ENCODE measurements at places on chromosomes 3 and 15.

DNA sequence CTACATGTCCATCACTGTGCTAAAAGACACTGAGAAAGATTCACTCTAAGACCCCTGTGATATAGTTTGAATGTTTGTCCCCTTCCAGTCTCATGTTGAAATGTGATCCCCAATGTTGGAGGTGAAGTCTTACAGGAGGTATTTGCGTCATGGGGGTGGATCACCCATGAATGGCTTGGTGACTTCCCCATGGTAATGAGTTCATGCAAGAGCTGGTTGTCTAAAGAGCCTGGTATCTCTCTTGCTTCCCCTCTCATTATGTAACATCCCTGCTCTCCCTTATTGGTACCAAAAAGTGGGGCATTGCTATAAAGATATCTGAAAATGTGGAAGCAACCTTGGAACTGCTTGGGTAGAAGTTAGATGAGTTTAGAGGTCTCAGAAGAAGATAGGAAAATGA is 32.2 kb upstream of the FAM174B start:
- DNase-seq = no peak

DNA sequence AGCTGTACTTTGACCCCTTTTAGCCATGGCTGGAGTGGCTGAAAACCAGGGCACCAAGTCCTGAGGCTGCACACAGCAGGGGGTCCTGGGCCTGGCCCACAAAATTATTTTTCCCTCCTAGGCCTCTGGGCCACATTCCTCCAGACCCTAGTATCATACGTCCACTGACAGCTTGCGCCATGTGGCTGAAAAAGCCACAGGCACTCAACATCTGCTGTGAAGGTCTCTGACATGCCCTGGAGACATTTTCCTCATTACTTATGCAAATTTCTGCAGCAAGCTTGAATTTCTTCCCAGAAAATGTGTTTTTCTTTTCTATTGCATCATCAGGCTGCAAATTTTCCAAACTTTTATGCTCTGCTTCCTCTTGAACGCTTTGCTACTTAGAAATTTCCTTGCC is 239.0 kb downstream of the SQOR start:
- DNase-seq = no peak

DNA sequence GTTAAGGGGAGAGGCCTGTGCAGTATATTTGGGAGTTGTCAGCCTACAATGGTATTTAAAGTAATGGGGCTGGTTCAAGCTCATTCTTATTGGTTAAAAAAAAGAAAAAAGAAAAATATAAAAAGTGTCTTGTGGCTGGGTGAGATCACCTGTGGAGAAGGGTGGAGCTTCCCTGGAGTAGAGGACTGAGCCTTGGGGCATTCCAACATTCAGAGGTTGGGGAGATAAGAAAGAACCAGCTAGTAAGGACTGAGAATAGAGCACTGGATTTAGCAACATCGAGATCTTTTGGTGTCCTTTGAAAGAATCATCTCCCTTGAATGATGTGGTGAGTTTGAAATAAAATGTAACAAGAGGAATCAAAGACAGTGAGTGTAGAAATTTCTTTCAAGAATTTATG is 5.2 kb downstream of the SLC49A4 start:
- no peak for DNase-seq

GRCh38 chr15:45862034-45862433 is 227.2 kb downstream of the SQOR start:
- DNase-seq = no peak

DNA sequence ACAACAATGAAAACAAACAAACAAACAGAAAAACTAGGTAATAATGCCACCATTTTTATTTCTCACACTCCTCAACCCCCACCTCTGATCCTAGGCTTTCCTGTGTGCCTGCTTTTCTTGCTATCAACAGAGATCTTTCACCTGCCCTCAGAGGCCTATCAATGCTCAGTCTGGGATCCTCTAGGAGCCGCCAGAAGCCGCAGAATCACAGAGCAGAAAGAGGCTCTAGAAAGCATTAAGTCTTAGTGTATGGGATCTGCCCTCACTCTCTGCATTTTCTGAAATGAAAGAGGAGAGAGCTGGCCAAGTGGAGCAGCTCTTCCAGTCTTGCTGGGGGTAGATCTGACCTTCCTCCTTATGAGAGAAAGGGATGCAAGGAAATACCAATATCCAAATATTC is 306.8 kb downstream of the TUSC7 start:
- DNase-seq = no peak

- DNase-seq = no peak
Measured at GRCh38 chr3:73451301-73451944, 173.3 kb downstream of the PDZRN3 start.

DNA sequence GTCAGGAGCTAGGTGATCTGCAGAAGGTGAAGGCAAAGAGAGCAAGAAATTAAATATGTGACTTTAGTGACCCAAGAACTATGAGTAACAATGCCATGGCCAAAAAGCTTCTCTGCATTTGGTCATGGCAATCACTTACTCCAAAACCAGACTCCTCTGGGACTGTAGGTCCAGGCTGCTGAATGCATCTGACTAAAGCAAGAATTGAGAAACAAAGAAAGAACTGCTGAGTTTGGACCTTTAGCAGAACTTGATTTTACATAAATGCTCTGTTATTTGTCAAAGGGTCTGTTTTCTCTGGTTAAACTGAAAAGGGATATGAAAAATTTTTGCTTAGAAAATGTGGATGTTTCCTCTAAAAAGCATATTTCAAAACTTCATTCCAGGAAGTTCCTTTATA is 1102.2 kb downstream of the IGSF11 start:
- DNase-seq = no peak

DNA sequence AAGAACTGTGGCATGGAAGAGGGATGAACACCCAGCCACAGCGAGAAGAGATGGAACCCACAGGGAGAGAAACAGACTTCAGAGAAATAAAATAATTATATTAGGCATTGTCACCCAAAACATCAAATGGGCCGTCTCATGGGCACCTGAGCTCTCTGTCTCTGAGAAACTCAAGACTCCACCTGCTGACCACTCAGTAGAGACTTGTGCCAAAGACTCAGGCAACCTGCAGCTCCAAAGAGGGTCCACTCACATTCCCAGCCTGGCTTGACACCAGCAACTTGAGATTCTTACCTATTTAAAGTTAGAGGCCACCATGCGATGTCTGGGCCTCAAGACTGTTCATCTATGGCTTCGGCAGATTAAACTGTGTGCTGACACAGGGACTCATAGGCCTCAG is 12.0 kb downstream of the SEMA5B start:
- no peak for DNase-seq

DNA sequence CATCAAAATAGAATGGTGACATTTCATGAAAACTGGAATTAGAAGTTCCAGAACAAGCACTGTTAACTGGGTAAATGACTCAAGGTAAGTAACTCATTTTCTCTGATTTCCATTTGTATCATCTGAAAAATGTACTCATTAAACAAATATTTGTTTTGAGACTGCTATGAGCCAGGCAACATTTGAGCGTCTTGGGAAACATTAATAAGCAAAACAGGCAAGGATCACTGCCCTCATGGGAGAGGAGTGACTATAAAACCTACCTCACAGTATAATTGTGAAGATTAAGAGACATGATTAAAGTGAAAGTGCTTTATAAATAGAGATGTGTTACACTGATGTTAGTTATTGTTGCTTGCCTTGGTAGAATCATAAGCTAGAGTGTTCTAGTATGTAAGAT is 711.8 kb upstream of the UBE2E2 start:
- no peak for DNase-seq

- DNase-seq = no peak
Measured at GRCh38 chr3:122577409-122578031, at the start of gene PARP15. PARP15 (plus strand) TSS chr3:122577650; CDS start chr3:122577668, 18 bp downstream.

DNA sequence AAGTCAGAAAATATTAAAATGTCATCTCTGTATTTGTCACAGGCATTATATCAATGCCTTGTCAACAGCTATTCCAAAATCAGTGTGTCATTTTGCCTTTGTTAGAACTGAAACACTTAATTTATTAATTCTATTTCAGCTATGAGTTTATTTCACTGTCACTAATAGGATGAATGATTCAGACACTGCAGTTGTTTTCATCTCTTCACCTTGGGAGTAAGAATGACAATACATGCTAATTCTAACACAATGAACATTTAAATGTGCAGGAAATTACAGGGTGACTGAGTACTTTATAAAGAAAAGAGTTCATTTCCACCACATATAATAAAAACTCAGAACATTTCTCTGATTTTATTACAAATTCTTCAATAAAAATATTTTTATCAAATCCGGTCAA is 109.7 kb downstream of the P2RY1 start:
- no peak for DNase-seq

GRCh38 chr3:189563853-189564563 is 67.2 kb upstream of the TP63 start:
- DNase-seq = no peak

DNA sequence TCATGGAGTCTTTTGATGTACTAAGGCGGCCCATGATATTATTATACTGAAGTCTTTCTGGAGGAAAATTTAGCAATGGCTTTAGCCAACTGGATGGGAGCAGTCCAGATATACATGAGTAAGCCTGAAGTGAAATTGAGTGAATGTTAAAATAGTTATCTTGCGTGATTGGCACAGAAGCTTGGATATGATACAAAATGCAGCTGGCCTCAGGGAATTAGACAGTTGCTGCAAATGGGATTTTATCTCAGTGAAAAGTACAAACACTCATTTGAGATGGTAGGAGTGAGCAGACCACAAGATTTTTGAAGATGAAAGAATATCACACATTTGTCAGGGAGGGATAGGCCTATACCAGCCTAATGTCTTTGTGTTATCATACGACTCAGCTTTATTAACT is 8.9 kb downstream of the LMOD3 start:
- DNase-seq = no peak

DNA sequence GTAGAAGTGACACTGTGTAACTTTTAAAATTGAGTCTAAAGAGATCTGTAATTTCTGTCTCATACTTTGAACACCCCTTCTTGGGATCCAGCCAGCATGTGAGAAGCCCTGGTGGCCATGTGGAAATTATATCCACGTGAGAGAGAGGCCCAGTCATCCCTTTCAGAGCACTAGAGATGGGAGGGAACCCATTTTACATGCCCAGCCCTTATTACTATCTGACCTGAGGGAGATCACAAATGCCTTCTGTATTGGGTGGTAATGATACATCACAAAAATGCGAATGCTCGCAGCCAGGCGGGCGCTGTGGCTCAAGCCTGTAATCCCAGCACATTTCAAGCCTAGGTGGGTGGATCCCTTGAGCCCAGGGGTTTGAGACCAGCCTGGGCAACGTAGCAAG is 27.3 kb upstream of the TRAK1 start:
- no peak for DNase-seq

DNA sequence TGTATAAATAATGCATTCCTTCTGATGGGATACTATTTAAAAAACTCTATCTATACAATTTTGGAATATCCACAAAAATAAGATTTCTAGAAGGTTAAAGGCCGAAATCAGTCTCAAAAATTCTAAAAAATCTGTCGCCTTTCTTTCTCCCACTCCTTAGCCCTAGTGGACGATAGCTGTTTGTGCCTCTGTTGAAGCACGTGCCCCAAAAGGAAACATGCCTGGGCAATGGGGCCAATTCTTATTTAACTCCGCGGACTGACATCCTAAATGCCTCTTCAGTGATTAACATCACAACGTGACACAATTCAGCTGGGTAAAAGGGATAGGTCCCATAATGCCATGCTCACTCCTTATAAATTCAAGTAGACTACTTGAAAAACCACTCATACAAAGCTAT is 65.1 kb downstream of the GAP43 start:
- DNase-seq = no peak

- DNase-seq = no peak
Measured at GRCh38 chr15:74402337-74402841, 31.4 kb downstream of the SEMA7A start.
